ENCODE measurements at places on chromosomes 4 and X.

GRCh38 chrX:74218895-74219294 is 85.1 kb upstream of the ZCCHC13 start:
- DNase-seq = no peak

DNA sequence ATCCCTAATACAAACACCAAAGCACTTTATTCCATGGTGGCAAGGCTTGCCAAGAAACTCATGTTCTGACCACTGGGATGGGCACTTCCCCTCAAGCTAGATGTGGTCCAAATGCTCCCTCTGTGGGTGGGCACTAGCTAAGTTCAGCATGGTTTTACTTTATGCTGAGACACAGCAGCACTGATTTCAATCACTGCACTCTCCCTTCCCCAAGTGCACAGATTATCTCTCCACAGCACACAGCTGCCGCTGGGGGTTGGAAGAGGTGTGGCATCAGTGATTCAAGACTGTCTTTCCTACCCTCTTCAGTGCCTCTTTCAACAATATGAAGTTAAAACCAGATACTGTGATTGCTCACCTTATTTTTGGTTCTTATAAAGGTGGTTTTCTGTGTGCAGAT is 16.5 kb upstream of the GUCY2F start:
- no peak for DNase-seq

- DNase-seq = no peak
These were observed 1.1 kb downstream of the GAB1 start for GRCh38 chr4:143337600-143338287.

DNA sequence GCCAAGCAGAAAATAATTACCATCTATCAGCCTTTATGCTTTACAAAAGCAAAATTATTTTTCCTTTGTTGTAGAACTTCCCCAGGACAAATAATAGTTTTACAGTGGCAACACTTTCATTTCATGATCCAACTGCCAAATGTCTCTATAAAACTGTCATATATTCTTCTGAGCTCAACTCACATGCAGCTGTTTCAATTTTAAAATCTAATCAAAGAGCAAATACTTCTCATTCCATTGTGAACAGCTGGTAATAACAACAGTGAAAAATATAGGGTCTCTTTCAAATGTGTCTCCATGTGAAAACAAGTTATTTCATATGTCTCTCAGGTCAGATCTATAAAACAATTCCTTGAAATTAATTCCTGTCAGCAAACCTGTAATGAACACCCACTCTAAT is 270.6 kb upstream of the SLC7A11 start:
- no peak for DNase-seq

- DNase-seq = no peak
These were observed 2.0 kb downstream of the MID1IP1 start for GRCh38 chrX:38803243-38803587.

All from stimulated activated CD8-positive, alpha-beta memory T cell treated with anti-CD3 and anti-CD28 coated beads, Interleukin-2, amount 100 ng/mL, for 1 hour (primary cell).